DMS53 (cell line): ENCODE measurements at places on chromosomes 7 and 10.

DNA sequence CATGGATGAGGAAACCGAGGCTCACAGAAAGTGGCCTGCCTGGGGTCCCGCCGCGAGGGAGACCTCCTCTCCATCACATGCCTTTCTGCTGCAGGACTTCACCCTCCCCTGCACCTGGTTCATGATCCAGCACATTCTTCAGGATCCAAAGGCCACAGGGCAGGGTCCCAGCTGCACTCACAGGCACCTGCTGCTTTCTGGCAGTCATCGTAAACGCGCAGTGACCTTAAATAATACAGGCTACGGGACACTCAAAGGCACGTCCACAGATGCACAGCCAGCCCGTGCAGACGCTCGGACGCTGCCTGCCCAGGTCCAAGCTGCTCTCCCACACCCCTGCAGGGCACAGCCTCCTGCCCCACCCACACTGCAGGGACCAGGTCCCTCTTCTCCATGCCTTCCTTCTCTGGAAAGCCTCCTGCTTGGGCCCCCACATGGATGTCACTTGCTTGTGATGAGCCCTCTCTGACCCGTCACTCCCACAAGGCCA, 49.9 kb downstream of the CALML3 start:
- DNase-seq = peak; percentile 73

DNA sequence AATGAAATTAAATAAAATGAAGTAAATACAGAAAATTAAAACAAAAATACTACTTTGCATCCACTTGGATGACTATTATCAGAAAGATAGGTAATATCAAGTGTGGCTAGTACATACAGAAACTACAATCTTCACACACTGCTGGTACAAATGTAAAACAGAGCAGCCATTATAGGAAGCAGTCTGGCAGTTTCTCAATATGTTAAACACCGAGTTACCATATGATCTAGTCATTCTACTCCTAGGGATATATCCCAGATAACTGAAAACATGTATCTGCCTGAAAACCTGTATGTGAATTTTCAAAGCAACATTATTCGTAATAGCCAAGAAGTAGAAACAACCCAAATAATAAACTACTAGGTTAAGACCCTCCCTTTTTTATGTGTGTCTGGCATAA, 33.4 kb downstream of the LARP4B start:
- DNase-seq = no peak

- DNase-seq = peak; percentile 95
These were observed at the start of gene EXOC6 for GRCh38 chr10:92848441-92849233. Gene EXOC6, plus strand, starts transcription at chr10:92848520. Its CDS starts 14 bp downstream, at chr10:92848534.

DNA sequence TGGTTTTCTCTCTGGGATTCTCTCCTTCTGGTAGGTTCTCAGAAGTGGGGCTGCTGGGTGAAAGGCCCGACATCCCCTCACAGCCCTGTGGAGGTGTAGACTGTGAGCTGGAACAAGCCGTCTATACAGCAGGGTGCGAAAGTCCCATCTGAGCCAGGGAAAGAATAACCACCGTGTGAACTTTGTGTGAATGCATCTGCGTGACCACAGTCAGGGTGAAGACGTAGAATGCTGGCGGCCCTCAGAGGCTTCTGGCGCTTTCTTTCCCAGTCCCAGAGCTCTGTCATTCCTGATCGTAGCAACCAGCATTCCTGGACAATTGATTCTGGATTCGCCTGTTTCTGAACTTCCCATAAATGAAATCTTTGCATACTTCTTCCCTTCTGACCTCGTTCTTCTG, 30.0 kb downstream of the ELFN1 start:
- DNase-seq = no peak

- no peak for DNase-seq
These were observed 45.9 kb upstream of the KLF6 start for GRCh38 chr10:3830946-3831345.

DNA sequence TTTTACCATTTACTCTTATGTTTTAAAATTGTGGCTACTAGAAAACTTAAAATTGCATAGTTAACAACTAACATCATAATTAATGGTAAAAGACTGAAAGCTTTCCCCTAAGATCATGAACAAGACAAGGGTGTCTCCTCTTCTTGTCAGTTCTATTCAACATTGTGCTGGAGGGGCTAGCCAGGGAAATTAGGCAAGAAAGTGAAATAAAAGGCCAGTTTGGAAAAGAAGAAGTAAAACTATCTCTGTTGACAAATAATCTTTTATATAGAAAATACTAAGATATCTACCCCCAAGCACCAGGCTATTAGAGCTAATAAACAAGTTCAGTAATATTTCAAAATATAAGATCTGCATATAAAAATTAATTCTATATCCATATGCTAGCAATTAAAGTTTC, 46.9 kb upstream of the MXI1 start:
- DNase-seq = no peak

DNA sequence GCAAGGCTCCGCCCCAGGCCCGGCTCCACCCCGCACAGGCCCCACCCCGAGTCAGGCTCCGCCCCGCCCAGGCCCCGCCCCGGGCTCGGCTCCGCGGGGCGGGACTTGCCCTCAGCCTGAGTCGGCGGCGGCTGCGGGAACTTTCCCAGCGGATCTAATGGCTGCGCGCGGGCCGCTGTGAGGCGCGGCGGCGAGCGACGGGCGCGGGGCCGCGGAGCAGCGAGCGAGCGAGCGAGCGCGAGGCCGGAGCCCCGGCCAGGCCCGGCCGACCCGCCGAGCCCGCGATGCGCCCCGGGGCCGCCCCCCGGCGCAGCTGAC, at the start of gene INPP5A:
TSS of gene INPP5A (plus strand) at position 104 of the 318 bp plus-strand sequence. CDS start 310 bp downstream, outside the sequence.
- no peak for DNase-seq

DNA sequence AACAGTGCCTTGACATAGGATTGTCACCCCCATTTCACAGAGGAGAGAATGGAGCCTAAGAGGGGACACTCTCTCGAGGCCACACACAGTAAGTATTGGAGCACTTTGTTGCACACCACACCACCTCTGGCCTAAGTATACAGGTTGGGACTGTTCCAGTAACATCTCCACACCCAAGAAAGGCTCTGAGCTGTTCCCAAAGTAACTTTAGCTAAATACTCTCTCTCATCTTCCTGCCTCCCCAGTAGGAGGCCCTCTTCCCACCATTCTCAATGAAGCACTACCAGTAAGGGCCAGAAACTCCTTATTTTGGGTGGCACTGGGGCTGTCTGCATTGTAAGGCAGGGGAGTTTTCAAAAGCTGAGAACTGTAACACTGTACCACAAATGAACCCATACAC, 189.5 kb downstream of the ZNF438 start:
- DNase-seq = no peak

GRCh38 chr7:12949060-12949931, 261.9 kb downstream of the ARL4A start:
- peak; percentile 49 for DNase-seq

GRCh38 chr10:114038819-114039218, 4.8 kb upstream of the ADRB1 start:
- no peak for DNase-seq

DNA sequence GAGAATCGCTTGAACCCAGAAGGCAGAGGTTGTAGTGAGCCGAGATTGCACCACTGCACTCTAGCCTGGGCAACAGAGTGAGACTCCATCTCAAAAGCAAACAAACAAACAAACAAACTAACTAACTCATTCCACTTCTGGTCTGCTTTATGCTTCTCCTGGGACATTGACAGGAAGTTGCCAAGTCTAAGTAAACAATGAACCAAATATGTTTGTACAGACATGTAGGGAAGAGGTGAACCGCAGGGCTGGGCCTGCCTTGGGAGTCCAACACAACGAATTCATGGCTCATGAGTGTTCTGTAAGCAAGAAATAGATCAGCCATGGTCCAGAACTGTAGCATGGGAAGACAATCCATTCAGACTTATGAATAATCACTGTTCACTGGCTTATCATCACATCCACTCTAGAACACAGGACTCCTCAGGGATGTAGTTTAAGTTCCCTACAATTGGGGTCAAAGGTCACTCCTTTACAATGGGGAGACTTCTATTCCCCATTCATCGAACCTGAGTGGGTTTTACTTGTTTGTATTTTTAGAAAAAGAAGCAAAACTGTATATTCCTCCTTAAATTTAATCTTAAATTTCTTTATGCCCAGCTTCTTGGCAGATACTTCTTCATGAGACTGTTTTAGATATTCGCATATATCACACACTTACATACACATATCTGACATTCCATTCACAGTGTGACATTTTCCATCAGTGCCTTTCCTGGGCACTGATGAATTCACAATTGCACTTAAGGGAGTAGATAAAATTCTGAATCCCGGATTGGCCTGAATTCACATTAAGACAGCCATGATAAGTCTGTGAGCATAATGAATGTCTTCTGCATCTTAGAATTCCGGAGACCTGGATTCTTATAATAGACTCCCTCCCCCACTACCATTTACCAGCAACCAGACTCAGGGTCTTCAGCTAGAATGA, 159.1 kb upstream of the EEPD1 start:
- peak; percentile 68 for DNase-seq

- no peak for DNase-seq
These were observed 101.8 kb downstream of the GNAT3 start for GRCh38 chr7:80410081-80410480.

- no peak for DNase-seq
These were observed 109.0 kb downstream of the JCAD start for GRCh38 chr10:29950391-29950790.

- DNase-seq = no peak
These were observed 81.9 kb upstream of the FRMD4A start for GRCh38 chr10:14412624-14413023.

GRCh38 chr7:40047661-40048060, 86.8 kb downstream of the MPLKIP start:
- peak; percentile 17 for DNase-seq

- DNase-seq = no peak
These were observed 43.4 kb upstream of the PDLIM1 start for GRCh38 chr10:95333997-95334804.

GRCh38 chr7:75758491-75758890, 13.5 kb downstream of the CCL26 start:
- no peak for DNase-seq

DNA sequence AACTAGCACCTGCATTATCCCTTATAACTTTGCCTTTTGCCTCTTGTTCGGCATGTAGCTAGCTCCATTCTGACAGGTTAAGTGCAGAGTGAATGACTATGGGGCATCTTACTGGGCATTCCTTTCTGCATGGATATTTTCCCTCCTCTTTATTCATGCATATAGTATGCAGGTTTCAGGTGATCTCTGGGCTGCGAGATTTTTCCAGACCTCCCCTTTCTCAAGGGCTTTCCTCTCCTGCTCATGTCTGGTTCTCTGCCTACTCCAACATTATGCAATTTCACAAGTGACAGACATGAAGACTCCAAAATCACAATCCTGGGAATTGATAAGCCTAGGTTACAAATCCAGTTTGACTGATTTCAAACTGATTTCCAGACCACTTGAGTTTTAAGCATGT, 503.8 kb downstream of the NXPH1 start:
- no peak for DNase-seq

GRCh38 chr7:50665403-50666123, 100.4 kb upstream of the DDC start:
- DNase-seq = peak; percentile 4

GRCh38 chr7:114806590-114807162, 115.2 kb upstream of the MDFIC start:
- no peak for DNase-seq

- no peak for DNase-seq
These were observed 8.6 kb downstream of the STAM start for GRCh38 chr10:17652585-17652984.

DNA sequence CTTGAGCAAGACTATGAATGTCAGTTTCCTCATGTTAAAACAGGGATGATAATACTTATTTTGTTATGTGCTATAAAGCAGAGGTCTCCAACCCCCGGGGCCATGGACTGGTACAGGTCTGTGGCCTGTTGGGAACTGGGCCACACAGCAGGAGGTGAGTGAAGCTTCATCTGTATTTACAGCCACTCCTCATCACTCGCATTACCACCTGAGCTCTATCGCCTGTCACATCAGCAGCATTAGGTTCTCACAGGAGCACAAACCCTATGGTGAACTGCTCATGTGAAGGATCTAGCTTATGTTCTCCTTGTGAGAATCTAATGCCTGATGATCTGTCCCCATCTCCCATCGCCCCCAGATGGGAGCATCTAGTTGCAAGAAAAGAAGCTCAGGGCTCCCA, 365.3 kb upstream of the SMIM30 start:
- DNase-seq = no peak

- DNase-seq = no peak
These were observed 96.8 kb downstream of the DKK1 start for GRCh38 chr10:52410916-52411315.

DNA sequence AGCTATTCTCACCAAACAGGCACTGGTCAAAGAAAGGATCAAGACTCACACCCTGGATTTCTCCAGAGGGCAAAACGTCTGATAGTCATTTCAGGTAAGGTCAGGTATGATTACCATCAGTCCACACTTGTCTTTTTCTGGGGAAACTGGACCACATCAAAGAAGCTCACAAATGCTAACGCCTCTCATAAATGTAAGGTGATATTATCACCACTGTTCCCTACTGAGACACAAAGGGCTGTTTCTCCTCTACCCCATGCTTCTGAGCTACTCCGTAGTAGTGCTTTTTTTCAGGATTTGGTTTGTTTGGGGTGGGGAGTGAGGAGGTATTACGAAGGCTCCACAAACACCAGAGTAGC, 51.6 kb downstream of the CREB3L2 start:
- peak; percentile 55 for DNase-seq

- DNase-seq = peak; percentile 74
These were observed 7.9 kb downstream of the NUDT13 start for GRCh38 chr10:73117976-73118743.
